Activated CD4-positive, alpha-beta memory T cell treated with anti-CD3 and anti-CD28 coated beads for 36 hours (primary cell): ENCODE measurements at places on chromosomes 2 and 18. TPM values are rescaled to one million over a fixed set of nuclear protein-coding genes. Genes with fewer than 3 reads are reported as not detected.

- peaks cover 24% of the 10 kb centered on the region for H3K36me3 ChIP-seq
- H3K27ac ChIP-seq, result no peak overlapping the region
- no peak overlapping the region for H3K4me3 ChIP-seq
- H3K27me3 ChIP-seq, result no peaks in the 10 kb centered on the region
Measured at GRCh38 chr2:74373221-74373676, 6.9 kb downstream of the DCTN1 start.

DNA sequence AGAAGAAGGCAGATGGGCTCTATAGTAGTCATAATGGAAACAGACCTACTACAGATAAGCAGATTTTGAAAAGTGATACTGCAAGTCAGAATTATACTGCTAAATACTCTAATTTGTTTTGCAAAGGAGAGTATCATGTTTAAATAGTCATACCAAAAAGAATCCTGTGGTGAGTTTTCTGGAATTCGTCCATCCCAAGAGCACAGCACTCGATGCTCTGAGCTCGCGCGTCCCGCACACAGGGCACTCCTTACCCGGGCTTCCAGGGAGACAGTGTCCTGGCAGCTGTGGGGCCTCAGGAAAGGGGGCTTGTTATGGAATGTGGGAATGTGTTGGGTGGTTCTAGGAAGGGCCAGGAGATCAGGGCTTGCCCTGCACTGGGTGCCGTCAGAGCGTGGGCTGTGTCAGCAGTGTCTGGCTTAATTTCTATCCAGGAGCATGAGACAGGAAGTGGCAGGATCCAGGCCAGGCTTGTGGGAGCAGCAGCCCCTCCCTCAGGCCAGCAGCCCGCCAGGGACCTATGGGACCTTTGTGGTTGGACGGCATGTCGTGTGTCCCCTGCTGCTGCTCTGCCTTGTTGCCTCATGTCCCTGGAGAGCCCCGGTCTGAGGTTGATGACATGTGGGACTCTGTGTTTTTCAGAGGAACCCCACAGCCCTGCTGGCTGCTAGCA is 193.2 kb upstream of the TPO start:
- H3K4me1 ChIP-seq, result no peaks in the 10 kb centered on the region
- peaks cover under 1% of the 10 kb centered on the region for H3K36me3 ChIP-seq
- no peak overlapping the region for H3K27ac ChIP-seq
- peaks cover 5% of the 10 kb centered on the region for H3K27me3 ChIP-seq
- no peak for DNase-seq

- H3K36me3 ChIP-seq, result no peaks in the 10 kb centered on the region
- H3K4me1 ChIP-seq, result peaks cover 2% of the 10 kb centered on the region
- no peak overlapping the region for H3K4me3 ChIP-seq
- H3K27ac ChIP-seq, result no peak overlapping the region
Measured at GRCh38 chr2:226693521-226693920, 106.1 kb downstream of the IRS1 start.

DNA sequence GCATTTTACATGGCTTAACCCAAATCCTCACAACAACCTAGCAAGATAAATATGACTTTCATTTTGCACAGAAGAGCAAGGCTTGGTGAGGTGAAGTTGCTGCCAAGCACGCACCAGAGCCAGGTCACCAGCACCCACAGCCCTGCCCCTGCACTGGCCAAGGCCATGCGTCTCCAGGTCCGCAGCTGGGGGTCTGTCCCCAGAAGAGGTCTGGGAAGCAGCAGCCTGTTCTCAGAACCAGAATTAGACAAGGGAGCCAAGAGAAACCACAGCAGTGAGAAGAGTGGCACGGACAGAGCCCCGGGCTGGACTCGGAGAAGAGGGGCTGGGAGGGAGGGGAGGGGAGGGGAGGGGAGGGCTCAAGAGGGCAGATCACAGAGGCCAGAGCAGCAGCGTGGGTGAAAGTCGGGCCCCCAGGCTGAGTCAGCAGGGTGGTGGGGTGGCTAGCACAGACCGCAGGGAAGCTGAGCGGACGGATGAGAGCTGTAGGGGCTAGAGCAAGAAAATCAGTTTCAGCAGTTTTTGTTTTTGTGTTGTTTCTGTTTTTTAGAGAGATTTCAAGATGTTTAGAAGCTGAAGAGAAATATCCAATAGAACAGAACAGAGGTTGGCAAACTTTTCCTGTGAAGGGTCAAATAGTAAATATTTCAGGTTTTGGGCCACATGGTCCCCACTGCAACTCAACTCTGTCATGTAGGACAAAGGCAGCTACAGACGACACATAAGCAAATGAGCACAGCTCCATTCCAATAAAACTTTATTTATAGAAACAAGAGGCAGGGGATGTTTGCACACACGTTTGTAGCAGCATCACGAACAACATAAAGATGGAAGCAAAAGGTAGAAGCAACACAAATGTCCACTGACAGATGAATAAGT is 7.4 kb upstream of the MTERF4 start:
- H3K4me1 ChIP-seq, result peaks cover 45% of the 10 kb centered on the region
- peak; percentile 62 for DNase-seq
- H3K27me3 ChIP-seq, result no peaks in the 10 kb centered on the region
- peak overlapping the region; percentile 96 for H3K27ac ChIP-seq

DNA sequence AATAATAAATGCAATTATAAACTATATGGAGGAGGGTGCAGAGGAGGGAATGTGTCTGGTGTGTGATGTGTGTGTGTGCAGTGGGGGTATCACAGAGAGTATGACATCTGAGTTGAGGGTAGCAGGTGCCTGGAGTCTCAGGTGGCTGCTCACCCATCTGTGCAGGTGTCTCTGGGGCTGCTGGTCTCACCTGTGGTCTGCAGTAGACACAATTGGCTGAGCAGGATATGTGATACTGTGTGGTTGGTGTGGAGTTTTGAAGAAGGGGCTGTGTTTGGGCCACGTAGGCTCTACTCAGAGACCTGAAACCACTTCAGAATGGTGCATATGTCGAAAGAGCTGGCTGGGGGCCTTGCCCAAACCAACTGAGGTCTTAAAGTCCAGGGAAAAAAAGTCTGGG is 17.0 kb downstream of the FABP1 start:
- H3K36me3 ChIP-seq, result no peaks in the 10 kb centered on the region
- H3K27me3 ChIP-seq, result no peaks in the 10 kb centered on the region
- no peak overlapping the region for H3K27ac ChIP-seq
- no peak overlapping the region for H3K4me3 ChIP-seq
- no peaks in the 10 kb centered on the region for H3K4me1 ChIP-seq
- DNase-seq, result no peak

- H3K36me3 ChIP-seq, result no peaks in the 10 kb centered on the region
- peaks cover 22% of the 10 kb centered on the region for H3K27me3 ChIP-seq
- no peak overlapping the region for H3K4me3 ChIP-seq
- H3K4me1 ChIP-seq, result peaks cover 3% of the 10 kb centered on the region
- H3K27ac ChIP-seq, result no peak overlapping the region
Measured at GRCh38 chr2:229273006-229273722, 2.1 kb upstream of the PID1 start.

- H3K36me3 ChIP-seq, result peaks cover 2% of the 10 kb centered on the region
- H3K27ac ChIP-seq, result no peak overlapping the region
- no peak for DNase-seq
- H3K4me1 ChIP-seq, result peaks cover 38% of the 10 kb centered on the region
- H3K27me3 ChIP-seq, result peaks cover 2% of the 10 kb centered on the region
Measured at GRCh38 chr2:73823916-73824523, 4.7 kb upstream of the STAMBP start.

DNA sequence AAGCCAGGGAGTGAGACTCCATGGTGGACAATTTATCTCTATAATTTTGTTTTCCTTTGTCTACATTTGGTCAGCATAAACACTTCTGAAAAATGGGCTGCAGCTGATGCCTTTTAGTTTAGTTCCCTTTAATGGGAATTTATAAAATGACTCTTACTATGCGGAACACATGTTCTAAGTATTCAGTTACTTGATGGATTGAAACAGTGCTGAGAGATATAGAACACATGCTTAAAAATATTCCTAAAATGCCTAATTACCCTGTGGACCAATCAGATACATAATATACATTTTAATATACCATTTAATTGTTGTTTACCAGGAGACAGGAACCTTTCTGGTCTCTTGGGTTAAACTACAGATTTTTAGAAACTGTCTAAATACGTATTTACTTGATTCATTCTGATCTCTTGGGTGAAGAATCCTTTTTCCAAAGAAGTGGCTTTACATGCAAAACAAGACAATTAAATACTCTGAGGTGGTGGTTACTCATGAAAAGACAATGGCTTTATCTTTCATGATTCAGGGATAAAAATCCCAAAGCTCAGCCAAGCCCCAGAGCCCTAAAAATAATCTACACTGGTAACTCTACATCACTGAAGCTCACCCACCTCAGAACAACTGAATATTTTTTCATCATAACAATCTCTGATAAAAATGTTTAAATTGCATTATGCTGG is 128.1 kb upstream of the SERTAD2 start:
- H3K36me3 ChIP-seq, result no peaks in the 10 kb centered on the region
- H3K4me3 ChIP-seq, result no peak overlapping the region
- no peaks in the 10 kb centered on the region for H3K4me1 ChIP-seq
- no peak for DNase-seq
- H3K27me3 ChIP-seq, result no peaks in the 10 kb centered on the region

- peaks cover 8% of the 10 kb centered on the region for H3K4me1 ChIP-seq
- no peak for DNase-seq
- no peak overlapping the region for H3K27ac ChIP-seq
- H3K27me3 ChIP-seq, result no peaks in the 10 kb centered on the region
Measured at GRCh38 chr2:232576995-232577394, 26.5 kb downstream of the EIF4E2 start.

DNA sequence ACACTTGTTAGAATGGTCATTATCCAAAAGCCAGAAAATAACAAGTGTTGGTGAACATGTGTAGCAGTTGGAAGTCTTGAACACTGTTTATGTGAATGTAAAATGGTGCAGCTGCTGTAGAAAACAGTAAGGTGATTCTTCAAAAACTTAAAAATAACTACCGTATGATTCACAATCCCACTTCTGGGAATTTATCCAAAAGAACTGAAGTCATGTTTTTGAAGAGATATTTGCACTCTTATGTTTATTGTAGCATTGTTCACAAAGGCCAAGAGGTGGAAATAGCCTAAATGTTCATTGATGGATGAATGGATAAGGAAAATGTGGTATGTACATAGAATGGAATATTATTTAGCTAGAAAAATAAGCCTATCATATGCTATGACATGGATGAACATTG is 6.3 kb upstream of the SPP2 start:
- no peak for DNase-seq
- H3K4me3 ChIP-seq, result no peak overlapping the region
- no peaks in the 10 kb centered on the region for H3K4me1 ChIP-seq

DNA sequence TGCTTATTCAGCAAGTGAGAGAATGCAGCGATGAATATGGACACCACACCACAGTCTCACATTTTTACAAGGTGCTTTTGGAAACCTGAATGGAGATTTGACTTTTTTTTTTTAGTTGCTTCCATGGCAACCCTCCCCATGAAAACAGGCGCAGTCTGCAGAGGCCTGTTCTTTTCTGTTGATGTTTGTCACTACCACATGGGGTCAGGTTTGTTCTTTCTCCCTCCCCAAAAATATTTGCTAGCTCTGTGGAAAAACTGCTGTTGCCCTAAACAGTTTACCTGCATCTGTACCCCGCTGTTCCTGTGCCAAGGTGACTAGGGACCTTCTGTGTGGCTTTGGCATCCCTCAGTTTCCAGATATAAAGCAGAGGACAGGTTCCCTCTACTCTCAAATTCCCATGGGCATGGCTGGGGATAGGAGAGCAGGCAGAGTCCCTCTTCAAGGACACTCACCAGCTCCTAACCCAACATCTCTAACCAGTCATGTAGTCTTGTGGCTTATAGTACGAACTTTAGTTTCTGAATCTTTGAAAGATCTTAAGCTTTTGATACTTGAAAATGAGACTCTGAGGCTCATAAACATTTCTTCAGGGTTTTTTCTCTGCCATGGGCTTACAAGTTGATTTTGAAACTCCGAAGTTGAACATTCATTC is 14.7 kb upstream of the MAPRE2 start:
- H3K27me3 ChIP-seq, result peaks cover 1% of the 10 kb centered on the region
- no peak overlapping the region for H3K4me3 ChIP-seq
- no peak overlapping the region for H3K27ac ChIP-seq
- peaks cover 30% of the 10 kb centered on the region for H3K4me1 ChIP-seq
- H3K36me3 ChIP-seq, result no peaks in the 10 kb centered on the region

- H3K4me3 ChIP-seq, result no peak overlapping the region
- H3K27ac ChIP-seq, result no peak overlapping the region
- no peaks in the 10 kb centered on the region for H3K27me3 ChIP-seq
Measured at GRCh38 chr2:188916736-188917135, 57.4 kb upstream of the COL3A1 start.

GRCh38 chr2:159118115-159118858 is 149.8 kb downstream of the TANC1 start:
- H3K4me3 ChIP-seq, result no peak overlapping the region
- peak; percentile 84 for DNase-seq
- H3K27ac ChIP-seq, result no peak overlapping the region
- peaks cover 2% of the 10 kb centered on the region for H3K27me3 ChIP-seq
- no peaks in the 10 kb centered on the region for H3K36me3 ChIP-seq

DNA sequence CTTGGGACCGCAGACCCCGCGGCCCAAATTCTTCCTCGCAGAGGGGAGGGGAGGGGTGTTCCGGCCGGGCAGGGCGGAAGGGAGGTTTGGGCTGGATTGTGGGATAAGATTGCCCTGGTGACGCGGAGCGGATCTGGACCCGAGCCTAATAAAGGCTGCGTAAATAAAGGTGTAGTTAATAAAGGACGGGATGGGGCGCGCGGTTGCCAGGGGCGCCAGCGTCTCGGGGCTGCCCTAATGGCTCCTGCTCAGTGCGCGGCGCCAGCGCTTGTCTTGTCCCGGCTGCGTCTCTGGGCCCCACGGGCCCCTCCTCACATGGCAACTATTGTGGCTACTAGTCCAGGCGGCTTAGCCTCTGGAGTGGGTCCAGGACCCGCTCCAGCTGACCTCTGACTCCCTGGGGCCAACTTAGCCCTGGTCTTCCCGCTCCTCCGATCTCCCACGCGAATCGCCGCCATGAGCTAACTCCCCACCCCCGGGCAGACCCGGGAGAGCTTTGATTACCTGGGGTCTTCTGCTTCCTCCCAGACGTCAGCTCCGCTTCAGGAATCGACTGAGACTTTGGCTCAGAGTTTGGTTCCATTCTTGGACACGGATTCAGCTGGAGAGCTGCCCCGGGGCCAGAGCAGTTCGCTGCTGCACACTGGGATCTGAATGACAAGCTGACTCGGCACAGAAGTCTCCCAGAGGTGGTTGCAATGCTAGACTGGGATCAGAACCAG is 36.5 kb downstream of the SLC25A52 start:
- DNase-seq, result no peak
- no peak overlapping the region for H3K27ac ChIP-seq
- peaks cover 21% of the 10 kb centered on the region for H3K27me3 ChIP-seq
- H3K36me3 ChIP-seq, result no peaks in the 10 kb centered on the region

GRCh38 chr2:26892922-26893524 is 45.1 kb downstream of the DPYSL5 start:
- H3K4me1 ChIP-seq, result no peaks in the 10 kb centered on the region
- H3K27ac ChIP-seq, result no peak overlapping the region
- H3K27me3 ChIP-seq, result no peaks in the 10 kb centered on the region
- no peaks in the 10 kb centered on the region for H3K36me3 ChIP-seq
- DNase-seq, result no peak

The MOGAT1 gene
- not detected for total RNA-seq

The FEV gene
- total RNA-seq, result not detected

The FBLN7 gene
- 38.9 TPM for total RNA-seq

The ASIC4 gene
- total RNA-seq, result 0.07 TPM

The CAVIN2 gene
- total RNA-seq, result not detected

The DNAJC5G gene
- total RNA-seq, result not detected

The ELOA2 gene
- total RNA-seq, result not detected

The MAL gene
- total RNA-seq, result 63.6 TPM

The SERPINB13 gene
- total RNA-seq, result not detected

The COPS7B gene
- total RNA-seq, result 47.1 TPM

The MARCHF4 gene
- total RNA-seq, result not detected
